Body of pancreas (tissue), 4 donors: ENCODE measurements at places on chromosomes 3 and 15. TPM values are rescaled to one million over a fixed set of nuclear protein-coding genes. Genes with fewer than 3 reads are reported as not detected.

The CYP1A2 gene
- not detected for total RNA-seq

The SRGAP3 gene
- total RNA-seq = 11.4 TPM

The HCLS1 gene
- 12.2 TPM for total RNA-seq

The ZIC1 gene
- total RNA-seq = not detected

The CLN6 gene
- total RNA-seq = 12.7 TPM

The ARGFX gene
- not detected for total RNA-seq

The NR2E3 gene
- not detected for total RNA-seq

The TEX55 gene
- not detected for total RNA-seq

The CHRNA5 gene
- 1.6 TPM for total RNA-seq

The TTC21A gene
- total RNA-seq = 6.7 TPM

The GASK1A gene
- total RNA-seq = 8.8 TPM

The AGTR1 gene
- total RNA-seq = 4.4 TPM

The MAGEF1 gene
- total RNA-seq = 21.8 TPM

The SLC9C1 gene
- not detected for total RNA-seq

The GP5 gene
- not detected for total RNA-seq

The STAB1 gene
- total RNA-seq = 55.3 TPM

The C3orf22 gene
- total RNA-seq = not detected

The PRR23A gene
- total RNA-seq = not detected

The FAM3D gene
- not detected for total RNA-seq

The CCNB2 gene
- total RNA-seq = not detected

The AHSG gene
- total RNA-seq = not detected

The SERPINI2 gene
- 221 TPM for total RNA-seq

The CD96 gene
- total RNA-seq = 0.33 TPM

The PSTPIP1 gene
- total RNA-seq = 3.3 TPM

The ERICH6 gene
- 0.26 TPM for total RNA-seq

The ARID3B gene
- 22.4 TPM for total RNA-seq

The ACTRT3 gene
- total RNA-seq = not detected

The ACTC1 gene
- 1.6 TPM for total RNA-seq

The SERINC4 gene
- not detected for total RNA-seq

The TGM5 gene
- total RNA-seq = not detected

The GOLGA8G gene
- not detected for total RNA-seq

The SCN11A gene
- 0.26 TPM for total RNA-seq

The SCAP gene
- total RNA-seq = 56.6 TPM

The KNG1 gene
- not detected for total RNA-seq

The HIGD2B gene
- total RNA-seq = not detected

The CRABP1 gene
- not detected for total RNA-seq

The RASGRF1 gene
- total RNA-seq = 1.0 TPM

The PTH1R gene
- total RNA-seq = 8.2 TPM

The CYFIP1 gene
- 68.5 TPM for total RNA-seq

The HHATL gene
- 0.26 TPM for total RNA-seq

The HRG gene
- not detected for total RNA-seq

The SV2B gene
- total RNA-seq = 20.4 TPM

The TNFSF10 gene
- 27.5 TPM for total RNA-seq

The HACD2 gene
- 13.2 TPM for total RNA-seq

The GCNT3 gene
- 0.66 TPM for total RNA-seq

The DUOX2 gene
- total RNA-seq = under 0.01 TPM

The PP2D1 gene
- total RNA-seq = not detected

The RTP1 gene
- not detected for total RNA-seq

The HTR3E gene
- total RNA-seq = not detected

The CAMK2N2 gene
- total RNA-seq = 1.6 TPM

The GFM1 gene
- total RNA-seq = 53.7 TPM

The KCNH8 gene
- total RNA-seq = 2.3 TPM

The TF gene
- total RNA-seq = 7.9 TPM

The WWTR1 gene
- total RNA-seq = 46.2 TPM
